Right renal cortex interstitium (tissue), 3 donors: ENCODE measurements at places on chromosomes 13 and 19. TPM values are rescaled to one million over a fixed set of nuclear protein-coding genes. Genes with fewer than 3 reads are reported as not detected.

The KLK6 gene
- polyA plus RNA-seq, result 49.0 TPM

The PRR19 gene
- 1.3 TPM for polyA plus RNA-seq

The KIR3DL2 gene
- polyA plus RNA-seq, result not detected

The ZNF471 gene
- 18.3 TPM for polyA plus RNA-seq

The DPY19L3 gene
- 58.8 TPM for polyA plus RNA-seq

The HSPB6 gene
- polyA plus RNA-seq, result 17.5 TPM

The ZNF229 gene
- polyA plus RNA-seq, result 16.3 TPM

DNA sequence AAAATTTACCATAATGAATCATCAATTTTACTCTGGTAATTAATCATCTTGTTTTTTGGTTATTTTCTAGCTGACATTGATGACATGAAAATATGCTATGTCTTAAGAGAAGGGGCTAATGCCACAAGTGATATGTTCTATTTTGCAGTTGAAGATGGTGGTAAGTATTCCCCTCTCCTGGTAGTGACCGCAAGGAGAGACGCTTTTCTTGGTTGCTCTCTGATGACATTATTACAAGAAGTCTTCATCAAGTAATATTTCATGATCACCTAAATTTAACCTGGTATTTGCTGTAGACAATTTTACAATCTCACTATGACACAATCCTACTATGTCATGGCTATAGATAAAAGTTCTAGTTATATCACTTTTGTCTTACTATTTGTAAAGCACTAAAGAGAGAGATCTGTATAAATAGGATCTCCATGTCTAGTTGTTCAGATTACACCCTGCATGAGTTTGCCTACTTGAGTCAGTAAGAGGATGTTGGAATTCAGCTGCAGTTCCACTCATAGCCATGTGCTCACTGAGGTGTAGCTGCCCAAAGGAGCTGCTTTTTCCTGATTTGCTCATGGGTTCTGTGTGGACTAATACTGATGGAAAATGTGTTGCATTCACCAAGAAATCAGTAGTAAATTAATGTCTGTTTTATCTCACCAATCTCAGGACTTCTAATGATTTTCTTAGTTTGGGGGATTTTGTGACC is 10.9 kb downstream of the FREM2 start:
- no peak for DNase-seq

DNA sequence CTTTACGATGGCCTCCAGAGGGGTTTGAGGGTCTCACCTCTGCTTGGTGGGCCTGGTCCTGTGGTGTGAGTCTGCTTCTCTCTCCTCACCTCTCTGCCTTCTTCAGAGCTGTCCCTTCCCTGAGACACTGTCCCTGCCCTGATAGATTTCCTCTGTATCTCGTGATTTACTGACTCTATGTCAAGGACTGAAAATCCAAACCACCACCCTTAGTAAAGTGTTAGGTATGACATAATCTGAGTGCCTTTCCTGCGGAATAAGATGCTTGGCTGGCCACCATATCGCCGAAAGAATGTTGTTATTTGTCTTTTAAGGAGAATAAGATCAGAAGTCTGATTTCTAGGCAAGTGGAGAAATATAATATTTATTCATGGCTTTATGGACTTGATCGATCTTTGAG is 7.2 kb downstream of the SLC25A15 start:
- DNase-seq, result no peak

DNA sequence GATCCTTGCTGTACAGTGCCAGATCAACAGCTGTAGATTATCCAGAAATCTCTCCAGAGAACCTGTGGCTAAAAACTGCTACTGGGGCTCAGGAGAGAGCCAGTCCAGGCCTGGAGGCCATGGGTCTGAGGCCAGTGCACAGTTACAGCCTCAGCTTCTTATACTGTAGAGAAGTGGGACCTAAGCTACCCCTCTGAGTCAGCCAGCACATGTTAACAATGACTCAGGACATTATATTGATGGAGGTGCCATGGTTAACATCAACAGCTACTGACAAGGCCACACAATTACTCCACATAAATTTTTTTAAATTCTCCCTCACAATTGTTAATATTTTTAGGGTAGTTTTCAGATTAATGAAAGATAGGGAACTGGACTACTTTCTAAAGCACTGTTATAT is 138.5 kb downstream of the RBM26 start:
- no peak for DNase-seq

DNA sequence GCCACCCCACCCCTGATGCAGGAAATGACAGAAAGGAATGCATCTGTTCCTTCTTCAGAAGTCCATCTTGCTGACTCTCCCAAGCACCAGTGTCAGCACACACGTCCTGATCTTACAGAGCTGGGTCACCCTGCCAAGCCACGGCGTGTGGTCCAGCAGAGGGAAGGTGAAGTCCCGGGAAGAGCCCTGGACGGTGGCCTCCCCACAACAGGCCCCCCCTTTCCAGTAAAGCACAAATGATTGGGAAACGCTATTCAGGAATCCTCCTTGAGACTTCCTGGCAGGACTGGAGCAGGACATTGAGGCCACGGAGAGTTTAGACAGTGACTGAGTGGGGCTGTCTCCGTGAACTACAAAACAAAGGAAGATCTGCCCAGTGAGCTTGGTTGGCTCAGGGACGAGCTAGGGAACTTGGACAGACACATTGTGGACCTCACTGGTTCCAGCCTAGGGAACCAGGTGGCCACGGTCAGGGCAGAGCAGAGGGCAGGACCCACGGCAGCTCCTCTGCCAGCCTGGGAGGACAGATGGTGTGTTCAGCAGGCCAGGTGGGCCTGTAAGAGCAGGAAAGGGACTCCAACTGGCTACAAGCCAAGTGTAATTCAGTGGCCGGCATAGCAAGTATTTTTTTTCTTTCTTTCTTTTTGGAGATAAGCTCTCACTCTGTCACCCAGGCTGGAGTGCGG is 41.7 kb downstream of the ELL start:
- no peak for DNase-seq

- DNase-seq, result no peak
These were observed 6.9 kb downstream of the LENG9 start for GRCh38 chr19:54456423-54457373.

DNA sequence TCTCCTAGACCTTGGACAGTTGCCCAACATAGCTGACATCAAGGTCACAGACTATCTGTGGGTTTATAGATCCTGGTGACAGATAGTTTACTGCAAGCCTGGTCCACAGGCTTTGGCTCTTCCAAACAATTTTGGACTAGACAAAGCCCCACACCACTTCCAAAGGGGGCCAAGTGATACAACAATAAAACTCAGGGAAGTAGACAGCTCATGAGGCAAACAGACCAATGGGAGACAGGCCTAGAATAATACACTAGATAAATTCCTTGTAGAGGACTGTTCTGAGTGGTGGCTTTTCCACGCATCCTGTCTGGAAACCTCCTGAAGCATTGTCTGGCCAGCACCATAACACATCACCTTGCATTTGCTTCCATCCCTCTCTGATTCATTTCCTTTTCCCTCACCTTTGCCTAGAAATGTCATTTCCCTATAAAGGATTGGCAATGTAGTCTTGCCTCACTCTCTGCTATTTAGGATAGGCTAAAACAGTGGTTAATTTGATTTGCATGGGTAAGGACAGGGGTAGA is 284.2 kb downstream of the POU4F1 start:
- DNase-seq, result no peak

DNA sequence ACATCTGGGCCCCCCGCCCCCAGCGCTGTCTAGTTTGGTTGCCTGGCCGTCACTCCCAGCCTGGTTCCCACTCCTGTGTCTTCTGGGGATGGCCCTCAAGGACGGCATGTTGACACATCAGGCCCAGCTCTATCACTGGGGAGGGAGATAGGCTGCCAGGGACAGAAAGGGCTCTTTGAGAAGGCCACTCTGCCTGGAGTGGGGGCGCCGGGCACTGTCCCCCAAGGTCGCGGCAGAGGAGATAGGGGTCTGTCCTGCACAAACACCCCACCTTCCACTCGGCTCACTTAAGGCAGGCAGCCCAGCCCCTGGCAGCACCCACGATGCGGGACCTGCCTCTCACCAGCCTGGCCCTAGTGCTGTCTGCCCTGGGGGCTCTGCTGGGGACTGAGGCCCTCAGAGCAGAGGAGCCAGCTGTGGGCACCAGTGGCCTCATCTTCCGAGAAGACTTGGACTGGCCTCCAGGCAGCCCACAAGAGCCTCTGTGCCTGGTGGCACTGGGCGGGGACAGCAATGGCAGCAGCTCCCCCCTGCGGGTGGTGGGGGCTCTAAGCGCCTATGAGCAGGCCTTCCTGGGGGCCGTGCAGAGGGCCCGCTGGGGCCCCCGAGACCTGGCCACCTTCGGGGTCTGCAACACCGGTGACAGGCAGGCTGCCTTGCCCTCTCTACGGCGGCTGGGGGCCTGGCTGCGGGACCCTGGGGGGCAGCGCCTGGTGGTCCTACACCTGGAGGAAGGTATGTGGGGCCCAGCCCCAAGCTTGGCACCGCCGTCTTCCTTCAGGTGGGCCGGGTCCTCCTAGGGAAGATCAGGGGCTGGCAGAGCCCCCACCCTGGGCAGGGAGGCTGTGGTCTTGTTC is at the start of gene AMH:
Gene AMH, plus strand, starts transcription at position 314 of the 857 bp plus-strand sequence. Its CDS starts 10 bp downstream, at position 324.
- DNase-seq, result no peak

DNA sequence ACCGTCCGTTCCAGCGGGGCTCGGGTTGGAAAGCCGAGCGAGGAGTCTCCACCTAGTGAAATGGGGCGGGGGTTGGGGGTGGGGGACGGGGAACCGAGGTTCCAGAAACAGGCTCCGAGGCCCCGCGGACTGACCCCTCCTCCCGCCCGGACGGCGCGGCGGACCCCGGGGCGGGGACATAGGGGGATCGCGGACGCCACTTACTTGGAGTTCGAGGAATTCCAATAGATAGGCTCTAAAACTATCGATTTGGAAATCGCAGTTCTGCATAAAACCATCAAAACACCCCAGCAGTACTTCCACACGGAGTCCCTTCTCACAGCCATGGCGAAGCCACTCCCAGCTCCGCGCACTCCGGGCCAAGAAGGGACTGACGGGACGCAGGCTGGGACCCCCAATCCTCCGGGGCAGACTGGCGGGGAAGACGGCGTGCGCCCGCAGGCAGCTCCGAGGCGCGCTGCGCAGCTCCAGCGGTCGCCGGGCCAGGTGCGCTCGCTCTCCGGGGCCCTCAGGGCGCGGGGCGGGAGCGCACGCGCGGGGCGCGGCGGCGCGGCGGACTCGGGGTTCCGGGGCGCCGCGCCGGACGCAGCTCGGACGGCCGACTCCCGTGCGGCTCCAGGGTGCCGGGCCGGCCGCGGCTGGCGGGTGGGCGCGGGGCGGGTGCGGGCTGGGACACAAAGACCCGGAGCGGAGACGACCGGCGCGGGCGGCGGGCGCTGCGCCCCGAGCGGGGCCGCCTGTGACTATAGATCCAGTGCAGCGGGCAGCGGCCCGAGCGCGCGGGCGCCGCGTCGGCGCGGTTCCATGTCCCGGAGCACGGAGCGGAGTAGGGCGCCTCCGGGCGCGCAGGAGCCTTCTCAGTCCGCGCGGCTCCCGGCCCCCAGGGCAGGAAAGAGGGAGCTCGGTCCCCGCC is 567 bp downstream of the EFNB2 start:
- no peak for DNase-seq

DNA sequence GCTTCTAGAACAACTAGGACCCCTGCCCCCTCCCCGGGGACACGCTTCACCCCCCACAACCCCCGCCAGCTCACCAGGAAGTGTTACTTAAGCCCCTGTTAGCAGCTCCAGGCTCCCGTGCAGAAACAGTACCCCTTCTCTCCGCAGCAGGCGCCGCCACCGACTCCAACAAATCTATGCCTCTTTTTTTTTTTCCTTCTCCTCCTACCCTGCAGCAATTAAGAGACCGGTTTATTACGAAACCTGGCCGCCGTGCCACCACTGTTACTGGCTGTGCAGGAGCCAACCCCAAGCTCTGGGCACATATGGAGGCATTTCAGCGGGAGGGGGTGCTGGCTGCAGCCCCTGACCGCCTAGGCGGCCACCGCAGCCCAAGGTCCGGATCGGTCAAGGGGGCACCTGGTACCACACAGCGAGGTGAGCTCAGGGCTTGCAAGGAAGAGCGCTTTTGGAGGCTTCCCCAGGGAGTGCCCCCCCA is 2.4 kb downstream of the GADD45B start:
- DNase-seq, result no peak

GRCh38 chr19:38250821-38251563 is 5.2 kb downstream of the PPP1R14A start:
- no peak for DNase-seq

- no peak for DNase-seq
These were observed 428 bp downstream of the RASAL3 start for GRCh38 chr19:15463861-15464371.

DNA sequence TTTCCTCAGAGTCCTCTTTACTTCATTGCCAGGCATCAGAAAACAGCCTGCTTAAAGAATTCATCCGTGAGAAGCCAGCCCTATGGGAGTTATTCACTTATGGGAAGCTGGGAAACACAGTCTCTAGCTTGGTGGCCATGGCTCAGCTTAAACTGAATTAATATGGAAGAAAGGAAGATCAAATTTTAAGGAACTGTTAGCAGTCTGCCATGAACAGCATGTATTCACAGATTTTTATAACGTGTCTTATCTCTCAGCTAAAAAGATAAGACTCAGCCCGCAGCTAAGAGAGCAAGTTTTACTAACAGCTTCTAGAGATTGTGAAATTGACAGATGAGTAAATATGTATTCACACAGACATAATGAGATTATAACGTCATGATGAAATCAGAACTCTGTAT is 253.7 kb upstream of the RXFP2 start:
- no peak for DNase-seq

GRCh38 chr13:109370496-109370895 is 415.9 kb downstream of the IRS2 start:
- no peak for DNase-seq

- no peak for DNase-seq
These were observed 255.7 kb downstream of the DACH1 start for GRCh38 chr13:71611292-71611691.

DNA sequence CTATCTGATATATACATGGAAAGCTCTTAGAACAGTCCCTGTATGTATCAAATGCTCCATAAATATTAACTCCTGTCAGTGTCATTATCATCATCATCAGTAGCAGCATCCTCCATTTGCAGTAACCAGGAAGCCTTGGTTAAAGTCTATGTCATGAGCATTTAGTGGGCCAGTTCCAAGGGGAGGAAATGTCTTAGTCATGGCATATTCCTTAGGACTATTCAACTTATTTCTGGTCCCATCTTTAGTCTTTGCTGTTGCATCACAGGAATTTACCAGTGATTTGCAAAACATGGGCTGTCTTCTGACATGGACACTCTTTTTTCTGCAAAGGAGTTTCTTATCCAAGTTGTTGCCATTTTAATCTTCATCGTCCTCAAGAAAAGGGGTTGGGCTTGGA is 98.4 kb downstream of the WDFY2 start:
- DNase-seq, result no peak

- DNase-seq, result no peak
These were observed 9.4 kb downstream of the FOSB start for GRCh38 chr19:45477186-45477585.
